ENCODE measurements at places on chromosomes 16 and 17. TPM values are rescaled to one million over a fixed set of nuclear protein-coding genes. Genes with fewer than 3 reads are reported as not detected.

DNA sequence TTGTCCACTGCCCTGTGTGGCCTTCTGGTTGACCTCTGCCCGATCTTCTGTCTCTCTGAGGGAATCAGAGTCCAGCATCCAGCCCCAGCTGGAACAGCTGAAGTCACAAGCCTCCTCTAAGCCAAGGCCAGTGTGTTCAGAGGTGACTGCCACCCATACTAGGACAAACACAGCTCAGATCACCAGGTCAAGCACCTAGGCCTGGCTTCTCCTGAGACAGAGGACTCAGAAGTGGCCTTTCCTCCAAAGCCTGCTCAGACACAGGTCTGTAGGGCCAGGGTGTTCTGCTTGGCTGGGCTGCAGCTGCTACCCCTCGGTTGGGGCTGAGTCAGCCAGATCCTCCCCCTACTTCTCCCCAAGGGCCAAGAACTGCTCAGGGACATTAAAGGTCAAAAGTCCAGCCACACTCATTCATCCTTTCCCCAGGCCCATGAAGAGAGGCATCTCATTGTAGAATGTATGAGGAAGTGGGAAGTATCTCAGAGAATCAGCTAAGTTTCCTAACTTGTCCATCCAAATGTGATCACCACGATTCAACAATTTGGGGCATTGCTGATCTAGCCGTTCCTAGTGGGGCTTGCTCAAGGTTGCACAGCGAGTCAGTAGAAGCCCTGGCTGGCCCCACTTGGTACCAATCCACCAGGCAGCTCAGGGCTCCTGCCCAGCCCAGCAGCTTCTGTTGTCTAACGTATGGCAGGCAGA lies 7.6 kb downstream of the SLC46A1 start:
- H3K36me3 ChIP-seq: peaks cover 30% of the 10 kb centered on the region
- no peaks in the 10 kb centered on the region for H3K27me3 ChIP-seq
- H3K4me3 ChIP-seq: no peak overlapping the region
- no peak overlapping the region for H3K27ac ChIP-seq
- no peak for DNase-seq

GRCh38 chr17:82214012-82214628 lies 1.5 kb upstream of the CCDC57 start:
- H3K4me3 ChIP-seq: no peak overlapping the region
- no peak for DNase-seq
- peaks cover 45% of the 10 kb centered on the region for H3K4me1 ChIP-seq
- no peak overlapping the region for H3K27ac ChIP-seq
- no peaks in the 10 kb centered on the region for H3K27me3 ChIP-seq

DNA sequence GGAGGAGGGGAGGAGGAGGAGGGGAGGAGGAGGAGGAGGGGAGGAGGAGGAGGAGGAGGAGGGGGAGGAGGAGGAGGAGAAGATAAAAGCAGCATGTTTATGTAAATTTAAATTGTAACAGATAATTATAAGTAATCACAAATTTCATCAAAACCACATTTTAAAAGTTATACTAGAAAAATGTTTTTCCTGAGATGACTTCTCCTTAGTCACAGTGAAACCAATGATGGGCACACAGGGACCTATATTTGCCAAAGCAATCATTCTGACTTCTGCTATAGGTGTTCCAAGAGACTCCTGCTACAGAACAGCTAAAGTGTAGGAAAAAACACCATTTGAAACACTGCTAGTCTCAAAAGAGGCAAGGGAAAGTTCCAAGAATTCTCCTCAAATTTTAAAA lies 66.4 kb downstream of the CEP95 start:
- no peaks in the 10 kb centered on the region for H3K27me3 ChIP-seq
- H3K4me3 ChIP-seq: no peak overlapping the region
- H3K27ac ChIP-seq: no peak overlapping the region
- no peak for DNase-seq

- H3K27me3 ChIP-seq: no peaks in the 10 kb centered on the region
- H3K4me1 ChIP-seq: no peaks in the 10 kb centered on the region
- no peak overlapping the region for H3K4me3 ChIP-seq
- H3K27ac ChIP-seq: no peak overlapping the region
Measured at GRCh38 chr16:30600929-30601328, 9.3 kb downstream of the ZNF689 start.

GRCh38 chr16:72224260-72224768 lies 52.4 kb upstream of the PMFBP1 start:
- H3K4me3 ChIP-seq: no peak overlapping the region
- no peaks in the 10 kb centered on the region for H3K36me3 ChIP-seq
- DNase-seq: no peak
- H3K4me1 ChIP-seq: no peaks in the 10 kb centered on the region
- H3K27ac ChIP-seq: no peak overlapping the region
- H3K27me3 ChIP-seq: no peaks in the 10 kb centered on the region

DNA sequence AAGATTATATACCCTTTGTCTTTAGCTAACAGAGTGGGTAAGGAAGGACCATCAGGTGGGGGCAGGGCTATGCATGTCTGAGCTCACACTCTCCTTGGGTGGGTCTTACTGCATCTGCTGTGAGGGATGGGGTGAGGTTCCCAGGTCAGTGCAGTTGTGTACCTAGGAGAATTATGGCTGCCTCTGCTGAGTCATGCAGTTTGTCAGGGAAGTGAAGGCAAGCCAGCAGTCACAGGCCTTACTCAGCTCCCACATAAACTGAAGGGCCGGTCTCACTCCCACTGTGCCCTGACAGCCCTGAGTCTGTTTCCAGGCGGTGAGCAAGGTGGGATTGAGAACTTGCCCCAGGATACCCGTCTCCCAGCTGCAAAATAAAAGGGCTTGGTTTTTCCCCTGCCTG lies 328.6 kb downstream of the MAP2K6 start:
- H3K36me3 ChIP-seq: no peaks in the 10 kb centered on the region
- DNase-seq: no peak
- no peak overlapping the region for H3K4me3 ChIP-seq
- H3K4me1 ChIP-seq: no peaks in the 10 kb centered on the region
- H3K27ac ChIP-seq: no peak overlapping the region

- no peak overlapping the region for H3K27ac ChIP-seq
- H3K36me3 ChIP-seq: no peaks in the 10 kb centered on the region
- H3K4me1 ChIP-seq: peaks cover 11% of the 10 kb centered on the region
- no peak for DNase-seq
- H3K4me3 ChIP-seq: no peak overlapping the region
- H3K27me3 ChIP-seq: no peaks in the 10 kb centered on the region
Measured at GRCh38 chr17:76992891-76993290, 124.7 kb downstream of the MGAT5B start.

GRCh38 chr17:13359774-13360173 lies 242.0 kb downstream of the HS3ST3A1 start:
- DNase-seq: no peak
- H3K27ac ChIP-seq: no peak overlapping the region
- H3K4me3 ChIP-seq: no peak overlapping the region
- no peaks in the 10 kb centered on the region for H3K27me3 ChIP-seq
- H3K36me3 ChIP-seq: no peaks in the 10 kb centered on the region

- no peak for DNase-seq
- peaks cover 12% of the 10 kb centered on the region for H3K27me3 ChIP-seq
- peaks cover 20% of the 10 kb centered on the region for H3K4me1 ChIP-seq
- no peak overlapping the region for H3K27ac ChIP-seq
- no peaks in the 10 kb centered on the region for H3K36me3 ChIP-seq
- H3K4me3 ChIP-seq: no peak overlapping the region
Measured at GRCh38 chr16:2195322-2196161, 863 bp downstream of the CASKIN1 start.

- peaks cover 42% of the 10 kb centered on the region for H3K4me1 ChIP-seq
- no peak for DNase-seq
- no peak overlapping the region for H3K27ac ChIP-seq
- peaks cover 17% of the 10 kb centered on the region for H3K36me3 ChIP-seq
- H3K27me3 ChIP-seq: no peaks in the 10 kb centered on the region
- no peak overlapping the region for H3K4me3 ChIP-seq
Measured at GRCh38 chr16:16028311-16028999, 79.0 kb downstream of the ABCC1 start.

DNA sequence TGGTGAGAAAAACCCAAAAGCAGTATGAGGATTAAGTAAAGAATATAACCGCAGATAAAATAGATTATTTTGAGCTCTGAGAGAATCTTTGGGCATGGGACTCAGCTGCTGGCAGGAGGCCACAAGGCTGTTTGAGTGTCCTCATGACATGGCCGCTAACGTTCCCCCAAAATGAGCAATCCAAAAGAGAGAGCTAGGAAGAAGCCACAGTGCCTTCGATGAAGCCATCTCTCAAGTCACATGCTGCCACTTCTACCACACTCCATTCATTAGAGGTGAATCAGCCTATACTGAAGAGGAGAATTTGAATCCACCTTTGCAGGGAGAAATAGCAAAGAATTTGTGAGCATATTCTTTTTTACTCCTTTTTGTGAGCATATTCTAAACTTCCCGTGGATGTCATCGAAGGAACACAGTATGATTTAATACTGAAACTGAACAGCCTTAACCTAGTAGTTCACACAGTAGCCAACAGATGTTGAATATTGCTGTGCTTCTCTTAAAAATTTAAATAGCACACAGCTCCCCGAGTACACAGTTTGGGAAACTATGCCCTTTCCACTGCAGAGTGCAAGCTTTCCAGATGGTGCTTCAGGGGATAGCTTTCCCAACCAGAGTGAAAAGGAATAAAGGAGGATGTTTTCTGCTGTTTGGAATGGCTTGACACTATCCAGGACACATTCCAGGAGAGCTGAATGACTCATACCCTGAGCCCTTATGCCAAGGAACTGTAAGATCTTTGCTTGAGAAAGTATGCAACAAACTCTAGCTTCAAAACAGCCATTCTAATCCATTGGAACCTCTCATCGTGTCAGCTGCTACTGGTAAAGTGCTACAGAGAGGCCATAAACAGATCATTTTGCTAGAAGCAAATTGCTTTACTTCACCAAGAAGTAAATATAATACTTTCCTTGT lies 33.9 kb downstream of the ANKFY1 start:
- H3K27me3 ChIP-seq: no peaks in the 10 kb centered on the region
- H3K27ac ChIP-seq: no peak overlapping the region
- H3K36me3 ChIP-seq: peaks cover 54% of the 10 kb centered on the region
- H3K4me3 ChIP-seq: no peak overlapping the region
- no peak for DNase-seq

DNA sequence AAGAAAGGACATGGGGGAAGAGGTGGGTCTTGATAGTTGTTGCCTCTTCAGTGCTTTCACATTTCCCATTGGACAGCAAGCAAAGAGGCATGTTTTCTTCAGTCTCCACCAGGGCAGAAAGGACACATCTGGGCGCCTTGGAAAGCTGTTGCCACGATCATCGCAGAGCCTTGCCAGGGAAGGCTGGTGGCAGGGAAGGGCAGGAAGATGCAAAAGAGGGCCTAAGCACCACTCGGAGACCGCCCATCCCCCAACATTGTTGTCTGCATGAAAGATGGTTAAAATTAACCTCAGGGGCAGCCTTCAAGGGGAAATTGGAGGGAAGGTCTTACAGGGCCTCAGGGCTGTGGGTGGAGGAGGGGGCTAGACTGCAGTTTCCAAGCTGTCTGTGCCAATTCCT lies 114.2 kb downstream of the SOX9 start:
- no peak overlapping the region for H3K4me3 ChIP-seq
- H3K36me3 ChIP-seq: no peaks in the 10 kb centered on the region
- H3K4me1 ChIP-seq: no peaks in the 10 kb centered on the region
- H3K27me3 ChIP-seq: no peaks in the 10 kb centered on the region
- no peak overlapping the region for H3K27ac ChIP-seq

GRCh38 chr16:66516808-66517585 lies 32.9 kb downstream of the TK2 start:
- H3K4me1 ChIP-seq: peaks cover 61% of the 10 kb centered on the region
- H3K27me3 ChIP-seq: no peaks in the 10 kb centered on the region
- peak; percentile 92 for DNase-seq
- H3K27ac ChIP-seq: peak overlapping the region; percentile 89
- peak overlapping the region; percentile 42 for H3K4me3 ChIP-seq

DNA sequence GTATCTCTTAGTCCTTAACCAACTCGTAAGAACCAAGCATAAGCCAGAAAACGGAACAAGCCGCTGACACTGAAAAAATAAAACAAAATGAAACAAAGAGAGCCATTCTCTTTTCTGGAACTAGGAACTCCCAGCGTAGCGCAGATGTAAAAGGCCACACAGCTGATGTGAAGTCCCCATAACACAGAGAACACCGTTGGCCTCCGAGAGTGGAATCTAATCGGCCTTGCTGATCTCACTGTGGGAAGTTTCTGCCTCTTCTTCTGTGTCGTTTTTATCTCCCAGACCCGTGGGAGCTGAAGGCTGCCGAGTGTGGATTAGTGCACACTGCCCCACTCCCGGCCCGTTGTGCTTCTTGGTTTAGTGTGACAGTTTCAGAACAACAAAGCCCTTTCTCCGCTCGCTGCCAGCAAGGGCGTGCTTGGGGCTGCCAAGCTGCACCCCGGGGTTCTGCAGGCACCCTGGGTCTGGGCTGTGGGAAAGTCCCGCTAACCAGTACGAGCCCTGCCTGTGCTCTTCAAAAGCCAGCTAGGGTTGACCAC lies 21.7 kb downstream of the TTYH2 start:
- H3K27ac ChIP-seq: no peak overlapping the region
- no peak for DNase-seq
- H3K4me3 ChIP-seq: no peak overlapping the region
- H3K27me3 ChIP-seq: no peaks in the 10 kb centered on the region
- H3K36me3 ChIP-seq: peaks cover 37% of the 10 kb centered on the region

GRCh38 chr17:7486181-7486580 lies 2.0 kb downstream of the POLR2A start:
- H3K4me3 ChIP-seq: peak overlapping the region; percentile 86
- DNase-seq: no peak
- H3K4me1 ChIP-seq: peaks cover 71% of the 10 kb centered on the region
- peak overlapping the region; percentile 56 for H3K27ac ChIP-seq

- DNase-seq: no peak
- H3K27me3 ChIP-seq: no peaks in the 10 kb centered on the region
- no peak overlapping the region for H3K4me3 ChIP-seq
- peaks cover 63% of the 10 kb centered on the region for H3K36me3 ChIP-seq
- H3K4me1 ChIP-seq: peaks cover 51% of the 10 kb centered on the region
Measured at GRCh38 chr16:4411684-4412083, 4.7 kb downstream of the CORO7 start.

Gene QRICH2
- polyA plus RNA-seq: 0.50 TPM

Gene CX3CL1
- polyA plus RNA-seq: not detected

Gene CRYM
- not detected for polyA plus RNA-seq

Gene CBX2
- polyA plus RNA-seq: 0.11 TPM

Gene CDC42EP4
- 0.31 TPM for polyA plus RNA-seq

Gene PROCA1
- not detected for polyA plus RNA-seq

Gene NDUFB10
- 214 TPM for polyA plus RNA-seq

Gene C16orf74
- 23.9 TPM for polyA plus RNA-seq

Gene TEFM
- 19.3 TPM for polyA plus RNA-seq

Gene ABCC6
- 0.25 TPM for polyA plus RNA-seq

Gene CHD9
- 17.6 TPM for polyA plus RNA-seq

Gene MARVELD3
- polyA plus RNA-seq: not detected

Gene MYH1
- polyA plus RNA-seq: not detected

Gene KRT27
- not detected for polyA plus RNA-seq

Gene SLC47A1
- polyA plus RNA-seq: 1.0 TPM

Gene HELZ
- 57.9 TPM for polyA plus RNA-seq
